ENCODE measurements at places on chromosomes 11 and 22. TPM values are rescaled to one million over a fixed set of nuclear protein-coding genes. Genes with fewer than 3 reads are reported as not detected.

The SLC22A6 gene
- not detected for total RNA-seq

The ABCC8 gene
- total RNA-seq: not detected

GRCh38 chr11:119299416-119299815, 17.5 kb downstream of the MCAM start:
- H3K27ac ChIP-seq: no peak overlapping the region
- H3K27me3 ChIP-seq: no peaks in the 10 kb centered on the region
- no peak for DNase-seq
- H3K4me3 ChIP-seq: no peak overlapping the region

- no peaks in the 10 kb centered on the region for H3K4me1 ChIP-seq
- no peaks in the 10 kb centered on the region for H3K27me3 ChIP-seq
- peaks cover 44% of the 10 kb centered on the region for H3K36me3 ChIP-seq
- H3K4me3 ChIP-seq: no peak overlapping the region
- H3K27ac ChIP-seq: no peak overlapping the region
These were observed 5.3 kb downstream of the TAGLN start for GRCh38 chr11:117204283-117205080.

The MYBPC3 gene
- not detected for total RNA-seq

- no peaks in the 10 kb centered on the region for H3K27me3 ChIP-seq
- no peaks in the 10 kb centered on the region for H3K4me1 ChIP-seq
- H3K4me3 ChIP-seq: no peak overlapping the region
- no peak overlapping the region for H3K27ac ChIP-seq
These were observed 317.4 kb downstream of the C11orf87 start for GRCh38 chr11:109739379-109739778.

DNA sequence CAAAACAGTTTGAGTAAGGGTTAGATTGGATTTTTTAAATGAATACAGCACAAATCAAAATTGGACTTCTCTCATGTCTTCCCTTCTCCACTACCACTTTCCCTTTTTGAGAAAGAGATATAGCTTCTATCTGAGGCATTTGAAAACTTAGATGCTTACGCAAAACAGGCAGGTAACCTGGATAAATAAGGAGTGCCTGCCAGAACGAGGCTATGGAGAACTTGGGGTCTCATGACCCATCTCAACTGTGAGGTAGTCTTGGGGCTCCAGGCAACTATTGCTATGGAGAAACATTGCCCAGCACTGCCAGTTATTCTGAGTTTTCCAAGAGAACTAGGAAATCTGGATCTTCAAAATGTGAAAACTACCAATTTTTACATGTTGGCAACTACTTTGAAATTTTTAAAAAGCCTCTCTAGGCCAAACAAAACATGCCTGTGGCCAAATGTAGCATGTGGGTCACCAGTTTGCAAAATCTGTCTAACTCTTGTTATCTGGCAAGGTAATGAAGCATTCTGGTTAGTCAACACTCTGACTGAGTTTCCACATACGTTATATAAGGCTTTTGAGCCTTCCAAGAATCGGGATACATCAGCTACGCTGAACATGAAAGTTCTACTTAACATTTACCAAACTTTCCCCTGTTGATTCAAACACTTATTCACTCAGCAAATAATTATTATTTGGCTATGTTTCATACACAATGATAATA, 752.7 kb downstream of the KCNA4 start:
- DNase-seq: no peak
- H3K27me3 ChIP-seq: no peaks in the 10 kb centered on the region
- no peak overlapping the region for H3K4me3 ChIP-seq
- no peaks in the 10 kb centered on the region for H3K4me1 ChIP-seq
- H3K36me3 ChIP-seq: no peaks in the 10 kb centered on the region

The PATE2 gene
- total RNA-seq: not detected

- H3K27ac ChIP-seq: no peak overlapping the region
- peaks cover 44% of the 10 kb centered on the region for H3K27me3 ChIP-seq
- no peak for DNase-seq
- H3K4me1 ChIP-seq: no peaks in the 10 kb centered on the region
These were observed 32.8 kb upstream of the SLC22A12 start for GRCh38 chr11:64558065-64558745.

DNA sequence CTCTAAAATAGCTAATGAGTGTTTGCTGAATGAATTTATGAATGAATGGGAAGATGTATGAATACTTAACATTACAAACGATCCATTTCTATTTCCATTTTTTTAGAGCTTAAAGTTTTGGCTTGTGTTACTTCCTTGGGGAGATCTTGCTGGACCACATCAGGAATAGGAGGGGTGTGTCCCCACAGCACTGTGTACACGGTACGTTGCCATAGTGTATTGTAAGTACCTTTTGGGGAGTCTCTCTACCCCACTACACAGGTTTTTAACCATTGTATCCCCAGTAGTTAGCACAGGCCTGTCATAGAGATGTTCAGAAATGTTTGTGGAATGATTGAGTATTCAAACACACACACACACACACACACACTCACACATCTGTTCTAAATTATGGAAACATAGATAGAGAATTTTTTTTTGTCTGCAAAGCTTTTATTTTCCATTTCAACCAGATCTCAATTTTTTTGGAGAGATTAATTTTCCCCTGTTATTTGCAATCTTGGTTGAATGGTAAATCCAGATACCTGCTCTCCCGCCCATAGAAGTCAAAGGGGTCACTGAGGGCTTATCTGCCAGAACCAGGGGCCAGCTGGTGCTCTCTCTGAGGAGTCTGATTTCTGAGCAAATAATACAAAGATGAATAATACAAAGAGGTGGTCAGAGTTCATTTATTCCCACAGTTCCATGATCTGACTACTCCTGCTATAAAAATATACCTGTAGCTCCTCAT, 471.0 kb downstream of the INSC start:
- H3K27me3 ChIP-seq: no peaks in the 10 kb centered on the region
- no peaks in the 10 kb centered on the region for H3K36me3 ChIP-seq
- H3K4me1 ChIP-seq: no peaks in the 10 kb centered on the region
- no peak overlapping the region for H3K4me3 ChIP-seq
- no peak overlapping the region for H3K27ac ChIP-seq

GRCh38 chr22:29050457-29050856, 11.2 kb downstream of the C22orf31 start:
- no peak for DNase-seq
- no peaks in the 10 kb centered on the region for H3K36me3 ChIP-seq
- no peak overlapping the region for H3K27ac ChIP-seq
- no peak overlapping the region for H3K4me3 ChIP-seq
- H3K4me1 ChIP-seq: no peaks in the 10 kb centered on the region

All from T-cell (primary cell).